Cortex of kidney (tissue), 1 donor: ENCODE measurements at places on chromosomes 3 and 15.

DNA sequence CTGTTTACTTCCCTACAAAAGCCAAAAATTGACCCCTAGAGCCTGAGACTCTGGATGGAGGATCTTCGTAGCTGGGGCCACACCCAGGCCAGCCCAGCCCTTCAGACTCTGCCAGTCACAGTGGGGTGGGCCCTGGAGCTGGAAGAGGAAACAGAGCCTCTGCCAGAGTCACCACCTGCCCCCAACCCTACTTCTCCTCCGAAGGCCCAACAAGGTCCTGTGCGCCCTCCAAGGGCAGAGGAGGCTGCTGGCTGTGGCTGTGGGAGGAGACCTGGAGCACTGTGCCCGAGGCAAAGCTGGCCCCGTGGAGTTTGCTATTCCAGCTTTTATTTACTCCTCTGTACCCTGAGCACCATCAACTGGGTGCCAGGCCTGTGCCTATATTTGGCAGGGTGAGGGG lies 19.0 kb downstream of the CISH start:
- no peak for DNase-seq

DNA sequence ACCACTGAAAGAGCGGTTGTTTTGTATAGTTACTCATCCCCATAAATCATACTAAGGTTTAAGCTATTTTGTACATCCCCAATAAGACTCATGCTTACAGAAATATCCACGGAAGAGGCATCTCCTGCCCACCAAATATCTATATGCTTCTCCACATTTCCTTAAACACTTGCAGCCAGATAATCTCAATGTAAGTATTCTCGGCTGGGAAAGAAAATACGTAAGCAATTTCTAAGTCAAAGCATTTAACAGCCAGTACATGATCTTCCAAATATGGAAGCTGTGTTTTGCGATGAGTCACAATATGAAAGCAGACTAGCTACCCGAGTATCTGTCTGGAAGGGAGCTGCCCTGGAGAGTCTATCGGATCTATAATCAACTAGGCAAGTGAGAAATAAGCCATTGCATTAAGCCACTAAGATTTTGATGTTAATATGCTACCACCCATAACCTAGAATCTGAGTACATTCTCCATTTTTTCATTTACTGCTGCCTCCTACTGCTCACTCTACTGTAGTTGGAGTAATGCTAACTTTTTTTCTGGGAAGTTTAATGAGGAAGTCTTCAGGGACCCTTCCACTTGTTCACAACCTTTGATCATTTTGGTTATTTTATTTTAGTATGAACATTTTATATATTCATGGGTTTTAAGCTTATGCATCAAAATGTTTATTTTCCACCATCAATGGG lies 26.9 kb upstream of the ZMAT3 start:
- DNase-seq = no peak

DNA sequence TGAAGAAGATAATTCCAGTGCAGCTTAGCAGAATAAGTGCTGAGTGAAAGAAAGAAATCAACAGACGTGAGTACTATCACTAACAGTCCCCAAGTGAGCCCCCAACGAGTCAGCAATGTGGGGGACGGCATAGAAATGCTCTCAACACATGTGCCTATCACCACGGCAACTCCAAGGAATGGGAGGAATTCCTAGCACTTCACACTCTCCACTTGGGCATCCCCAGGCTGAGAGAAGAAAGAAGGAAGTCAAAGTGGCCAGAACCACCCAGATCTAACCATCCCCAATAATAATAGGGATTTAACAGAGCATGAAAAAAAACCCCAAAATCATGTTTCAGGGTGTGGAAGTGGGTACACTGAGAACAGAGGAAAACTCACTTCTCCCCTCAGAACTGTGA lies 29.3 kb upstream of the CPNE4 start:
- DNase-seq = no peak

DNA sequence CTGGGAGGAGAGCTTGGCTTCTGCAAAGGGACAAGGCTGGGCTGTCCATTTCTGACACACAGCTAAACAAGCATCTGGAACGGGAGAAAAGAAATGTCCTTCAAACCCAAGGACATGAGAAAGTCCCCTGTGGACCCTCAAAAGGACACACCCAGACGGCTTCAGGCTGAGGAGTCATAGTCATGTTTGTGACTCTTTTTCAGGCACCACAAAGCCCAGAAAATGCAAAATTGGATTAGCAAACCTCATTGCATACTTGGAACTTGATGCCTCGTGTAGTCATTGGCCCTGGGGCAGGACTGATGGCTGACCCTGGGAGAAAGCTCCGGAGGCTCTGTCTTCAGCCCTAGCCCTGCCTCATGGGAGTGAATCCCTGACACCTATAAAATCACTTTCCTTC lies 21.5 kb downstream of the FAM174B start:
- no peak for DNase-seq

DNA sequence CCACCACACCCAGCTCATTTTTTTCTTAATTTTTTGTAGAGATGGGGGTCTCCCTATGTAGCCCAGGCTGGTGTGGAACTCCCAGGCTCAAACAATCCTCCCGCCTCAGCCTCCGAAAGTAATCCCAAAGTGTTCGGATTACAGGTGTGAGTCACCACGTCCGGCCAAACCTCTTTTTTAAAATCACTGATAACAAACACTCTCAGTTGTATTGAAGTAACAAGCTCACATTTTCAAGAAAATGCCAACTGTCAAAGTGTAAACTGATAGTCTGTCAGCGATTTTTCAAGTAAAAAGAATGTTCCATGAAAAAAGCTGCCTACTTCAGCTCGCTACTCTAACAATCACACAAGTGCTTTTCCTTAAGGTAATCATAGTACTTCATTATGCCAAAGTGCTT lies 33.4 kb downstream of the UBXN7 start:
- DNase-seq = no peak
